ENCODE measurements at places on chromosomes 3 and 15. TPM values are rescaled to one million over a fixed set of nuclear protein-coding genes. Genes with fewer than 3 reads are reported as not detected.

DNA sequence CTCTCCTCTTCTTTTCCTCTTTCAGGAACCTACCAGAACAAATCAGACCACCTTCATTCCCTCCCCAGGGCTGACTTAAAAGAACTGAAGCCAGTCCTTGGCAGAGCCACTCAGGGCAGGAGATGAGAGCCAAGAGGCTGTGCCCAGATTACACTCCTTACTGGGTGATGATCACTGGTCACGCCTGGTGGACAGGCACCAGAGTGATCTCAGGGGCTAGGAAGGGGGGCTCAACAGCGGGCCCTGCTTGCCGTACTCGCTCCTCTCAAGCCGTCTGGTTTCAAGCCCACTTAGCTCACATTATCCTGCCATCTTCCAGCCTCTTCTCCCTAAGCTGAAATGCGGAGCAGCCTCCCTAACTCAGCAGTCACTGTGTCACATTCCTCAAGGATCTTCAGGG lies 1.7 kb upstream of the FAH start:
- no peak for DNase-seq

GRCh38 chr3:117499189-117499870 lies 789.8 kb downstream of the TUSC7 start:
- no peak for DNase-seq

The RYR3 gene
- total RNA-seq, result not detected

- DNase-seq, result no peak
Measured at GRCh38 chr3:184716622-184717398, 4.9 kb upstream of the MAGEF1 start.

The EXD1 gene
- total RNA-seq, result not detected

DNA sequence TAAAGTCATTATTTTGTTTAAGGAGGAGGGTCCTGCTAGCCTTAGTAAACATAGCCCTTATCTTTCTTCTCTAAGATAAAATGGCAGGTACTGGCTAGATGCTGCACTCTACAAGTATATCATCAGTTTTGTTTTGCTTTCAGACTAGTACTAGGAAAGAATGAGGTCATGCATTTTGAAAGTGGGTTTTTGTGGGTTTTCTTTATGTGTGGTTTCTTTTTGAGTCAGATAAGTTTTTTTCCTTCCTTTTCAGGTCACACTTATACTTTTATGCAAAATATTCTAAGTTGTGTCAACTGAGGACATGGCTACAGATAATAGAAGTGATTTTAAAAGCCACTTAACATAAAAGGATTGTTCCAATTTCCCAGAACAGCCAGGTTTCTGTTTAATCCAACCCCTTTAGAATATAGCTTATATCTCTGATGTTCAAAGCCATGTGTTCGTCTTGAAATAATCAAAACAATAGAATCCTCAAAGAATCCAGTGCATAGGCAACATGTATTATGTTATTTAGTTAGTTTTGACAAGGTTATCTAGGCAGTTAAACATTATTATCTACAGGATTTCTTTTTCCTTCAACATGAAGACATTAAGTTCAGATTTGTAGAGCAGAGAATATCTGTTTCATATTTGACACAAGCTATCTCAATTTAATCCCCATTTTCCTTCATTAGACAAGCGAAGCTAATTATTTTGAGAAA lies 406.2 kb downstream of the RBMS3 start:
- DNase-seq, result no peak

DNA sequence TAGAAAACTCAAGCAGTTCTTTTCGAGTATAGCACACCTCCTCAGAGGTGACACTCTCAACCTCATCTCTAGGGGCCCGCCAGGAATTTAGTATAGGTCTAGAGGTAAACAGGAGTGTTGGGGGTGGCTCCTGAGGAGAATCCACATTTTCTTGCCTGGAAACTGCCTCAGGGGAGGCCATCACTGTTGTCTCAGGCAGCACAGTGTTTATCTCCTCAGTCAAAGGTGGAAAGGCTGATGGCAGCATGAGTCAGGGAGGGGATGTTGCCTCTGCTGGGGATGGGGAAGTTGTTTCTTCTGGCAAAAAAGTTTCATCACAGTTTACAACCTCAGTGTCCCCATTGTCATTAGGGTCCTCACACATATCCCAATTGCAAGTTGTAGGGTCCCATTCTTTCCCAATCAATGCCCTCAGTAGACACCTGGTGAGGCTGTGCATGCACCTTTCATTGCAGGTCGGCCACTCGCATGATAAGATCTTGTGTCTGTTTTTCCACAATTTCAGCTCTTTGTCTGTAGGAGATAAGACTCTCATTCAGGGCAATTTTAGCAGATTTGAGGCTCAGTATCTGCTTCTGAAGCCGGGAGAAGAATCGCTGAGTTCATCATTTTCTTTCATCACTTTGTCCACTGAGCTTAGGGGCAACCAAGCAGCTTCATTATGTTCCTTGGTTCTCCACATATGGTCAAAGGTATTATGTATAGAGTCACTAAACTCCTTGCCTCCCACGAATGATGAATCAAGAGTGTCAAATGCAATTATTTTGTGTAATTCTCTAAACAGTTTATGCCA lies 25.8 kb downstream of the NAALADL2 start:
- DNase-seq, result no peak

DNA sequence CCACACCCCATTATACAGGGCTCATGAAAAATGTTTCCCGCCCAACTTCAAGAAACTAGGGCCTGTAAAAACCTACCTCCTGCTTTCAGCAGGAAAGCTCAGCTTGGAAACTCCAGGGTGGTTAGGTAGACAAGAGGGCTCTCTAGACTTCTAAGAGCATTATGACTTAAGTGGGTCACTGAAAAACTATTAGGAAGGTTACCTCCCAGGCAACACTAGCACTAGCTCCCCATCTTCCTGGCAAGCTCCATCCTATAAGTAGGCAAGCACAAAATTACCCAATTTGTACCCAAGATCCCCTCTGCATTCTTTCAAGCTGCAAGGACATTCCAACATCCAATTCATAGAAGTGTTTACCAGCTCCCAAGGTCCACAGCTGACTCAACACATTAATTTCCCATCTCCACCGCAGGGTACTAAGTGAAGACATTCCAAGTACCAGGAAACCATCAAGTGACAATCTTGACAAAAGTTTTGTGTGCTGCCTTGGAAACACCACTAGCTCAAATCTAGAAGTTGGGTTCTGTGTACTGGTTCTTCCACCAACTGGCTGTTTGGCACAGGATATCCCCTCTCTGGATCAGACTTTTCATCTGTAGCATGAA lies 46.9 kb downstream of the WNT5A start:
- no peak for DNase-seq

The LPCAT4 gene
- total RNA-seq, result 68.1 TPM

The CLPX gene
- total RNA-seq, result 54.5 TPM

DNA sequence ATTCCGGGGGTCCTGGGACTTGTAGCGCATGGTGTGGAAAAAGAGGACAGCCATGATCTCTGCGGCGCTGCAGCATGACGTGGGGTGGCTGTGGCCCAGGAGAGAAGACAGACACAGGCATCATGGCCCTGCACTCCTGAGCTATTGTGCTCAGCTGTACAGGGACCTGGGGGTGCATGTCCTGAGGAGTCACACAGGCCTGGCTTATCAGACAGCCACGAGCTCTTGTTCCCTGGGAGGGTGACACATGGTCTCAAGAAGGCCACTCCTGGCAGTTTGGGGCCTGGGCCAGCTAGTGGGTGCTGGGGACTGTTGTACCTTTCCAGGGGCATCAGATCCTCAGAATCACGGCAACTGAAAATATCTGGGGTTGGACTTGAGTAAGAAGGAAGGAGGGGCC lies 13.7 kb downstream of the TKT start:
- DNase-seq, result no peak

DNA sequence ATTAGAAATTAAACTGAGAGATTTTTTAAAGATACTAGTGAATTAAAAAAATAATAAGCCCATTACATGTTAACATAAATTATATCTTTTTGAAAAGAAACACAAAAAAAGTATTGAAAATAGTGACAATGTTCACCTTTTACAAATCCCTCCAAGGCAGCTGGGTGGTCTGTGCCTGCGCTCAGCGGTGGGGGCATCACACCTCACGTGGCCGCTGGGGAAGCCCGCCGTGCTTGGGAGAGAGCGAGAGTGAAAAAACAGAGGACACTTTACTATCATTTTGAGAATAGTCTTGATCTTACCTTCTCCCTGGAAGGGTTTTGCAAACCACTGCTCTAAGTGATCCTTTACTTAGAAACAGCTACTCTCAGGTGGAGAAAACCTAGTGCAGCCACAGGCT lies 76.9 kb downstream of the CRTC3 start:
- DNase-seq, result no peak

The ABHD5 gene
- 12.1 TPM for total RNA-seq

DNA sequence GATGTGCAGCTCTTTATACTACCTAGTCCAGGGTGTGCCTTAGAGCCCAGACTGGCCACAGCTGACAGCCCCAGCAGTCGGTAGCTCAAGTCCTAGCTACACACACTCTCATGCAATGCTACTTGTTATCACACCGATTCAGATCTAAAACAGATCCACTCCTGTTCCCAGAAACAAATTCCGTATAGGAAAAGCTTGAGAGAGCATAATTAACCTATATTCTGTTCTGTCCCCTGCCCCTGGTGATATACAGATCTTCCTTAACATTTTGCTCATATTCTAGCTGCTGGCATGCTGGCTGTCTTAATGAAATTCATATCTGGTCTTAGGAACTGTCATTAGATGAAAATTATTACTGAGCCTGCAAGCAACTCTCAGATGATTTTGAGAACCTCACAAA lies 204.3 kb downstream of the SOX2 start:
- no peak for DNase-seq

GRCh38 chr15:92505611-92506010 lies 111.9 kb downstream of the ST8SIA2 start:
- no peak for DNase-seq

- no peak for DNase-seq
Measured at GRCh38 chr3:197701841-197702240, 34.9 kb downstream of the RUBCN start.

- DNase-seq, result no peak
Measured at GRCh38 chr3:55923626-55924025, 436.5 kb upstream of the WNT5A start.

DNA sequence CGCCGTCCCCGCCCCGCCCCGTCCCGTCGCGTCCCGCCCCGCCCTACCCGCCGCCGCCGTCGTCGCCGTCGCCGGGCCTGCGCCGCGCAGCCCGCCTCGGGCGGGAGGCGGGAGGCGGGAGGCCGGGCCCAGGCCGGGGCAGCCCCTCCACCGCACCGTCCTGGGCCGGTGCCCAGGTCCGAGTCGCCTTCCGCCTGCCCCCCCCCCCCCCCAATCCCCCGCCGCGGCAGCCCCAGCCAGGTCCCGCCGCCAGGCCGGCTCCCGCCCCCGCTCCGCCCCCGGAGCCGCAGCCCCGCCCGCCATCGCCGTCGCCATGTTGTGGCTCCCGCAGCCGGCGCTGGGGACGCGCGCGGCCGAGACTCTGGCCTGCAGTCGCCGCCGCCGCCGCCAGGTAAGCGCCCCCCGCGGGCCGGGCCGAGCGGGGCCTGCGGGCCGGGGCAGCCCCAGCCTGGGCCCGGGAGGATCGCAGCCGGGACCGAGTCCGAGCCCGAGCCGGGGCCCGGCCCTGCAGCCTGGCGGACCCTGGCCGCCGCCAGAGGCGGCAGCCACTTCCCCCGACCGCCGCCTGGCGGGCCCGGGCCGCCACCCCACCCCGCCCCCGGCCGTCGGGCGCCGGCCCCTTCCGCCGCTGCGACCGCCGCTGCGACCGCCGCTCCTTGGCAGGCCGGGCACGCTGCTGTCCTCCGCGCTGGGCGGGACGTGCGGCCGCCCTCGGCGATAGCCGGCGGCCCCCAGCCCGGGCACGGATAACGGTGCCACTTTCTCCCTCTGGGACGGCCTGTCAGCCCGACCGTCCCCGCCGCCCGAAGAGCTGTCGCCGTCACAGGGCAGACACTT lies at the start of gene ZNF592:
TSS of gene ZNF592 (plus strand) at position 319 of the 837 bp plus-strand sequence. CDS start 34,084 bp downstream, outside the sequence.
- peak; percentile 90 for DNase-seq

DNA sequence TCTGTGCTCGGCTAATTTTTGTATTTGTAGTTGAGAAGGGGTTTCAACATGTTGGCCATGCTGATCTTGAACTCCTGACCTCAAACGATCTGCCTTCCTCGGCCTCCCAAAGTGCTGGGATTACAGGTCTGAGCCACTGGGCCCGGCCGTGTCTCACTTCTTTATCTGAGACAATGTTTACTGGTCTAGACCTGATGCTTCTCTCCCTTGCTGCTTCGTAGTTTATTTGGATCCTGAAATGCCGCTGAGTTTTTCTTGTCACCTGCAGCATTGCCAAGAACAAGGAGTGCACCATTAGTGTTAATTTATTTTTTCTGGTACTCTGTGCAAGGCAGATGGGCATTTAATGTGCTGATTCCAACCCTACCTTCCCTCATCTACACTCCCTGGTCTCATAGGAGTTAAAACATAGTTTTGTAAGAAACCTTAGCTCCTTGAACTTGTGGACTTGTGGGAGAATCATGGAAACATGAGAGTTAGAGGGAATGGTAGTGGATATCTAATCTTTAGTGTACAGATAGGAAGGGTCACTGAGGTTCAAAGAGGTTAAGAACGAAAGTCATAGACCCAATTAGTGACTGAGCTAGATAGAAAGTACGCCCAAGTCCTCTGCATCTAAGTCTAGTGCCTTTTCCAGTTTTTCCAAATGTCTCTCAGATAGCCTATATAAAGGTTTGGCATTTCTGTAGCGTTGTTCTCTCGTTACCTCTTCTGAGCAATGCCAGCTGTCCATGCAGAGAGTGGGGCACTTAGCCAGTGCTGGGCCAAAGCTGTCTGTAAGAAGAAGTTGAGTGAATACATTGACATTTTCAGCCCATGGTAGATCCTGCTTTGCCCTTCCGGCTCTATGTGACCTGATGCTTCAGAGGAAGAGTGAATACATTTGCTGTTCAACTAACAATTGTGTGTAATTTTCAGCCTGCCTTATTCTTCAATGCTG lies 244.1 kb downstream of the LPP start:
- no peak for DNase-seq

GRCh38 chr3:192843119-192843518 lies 74.5 kb downstream of the MB21D2 start:
- no peak for DNase-seq

GRCh38 chr15:26981492-26981891 lies 10.5 kb downstream of the GABRG3 start:
- DNase-seq, result no peak

GRCh38 chr3:149340310-149340933 lies 7.0 kb upstream of the TM4SF18 start:
- DNase-seq, result no peak

The B4GALT4 gene
- 21.9 TPM for total RNA-seq

DNA sequence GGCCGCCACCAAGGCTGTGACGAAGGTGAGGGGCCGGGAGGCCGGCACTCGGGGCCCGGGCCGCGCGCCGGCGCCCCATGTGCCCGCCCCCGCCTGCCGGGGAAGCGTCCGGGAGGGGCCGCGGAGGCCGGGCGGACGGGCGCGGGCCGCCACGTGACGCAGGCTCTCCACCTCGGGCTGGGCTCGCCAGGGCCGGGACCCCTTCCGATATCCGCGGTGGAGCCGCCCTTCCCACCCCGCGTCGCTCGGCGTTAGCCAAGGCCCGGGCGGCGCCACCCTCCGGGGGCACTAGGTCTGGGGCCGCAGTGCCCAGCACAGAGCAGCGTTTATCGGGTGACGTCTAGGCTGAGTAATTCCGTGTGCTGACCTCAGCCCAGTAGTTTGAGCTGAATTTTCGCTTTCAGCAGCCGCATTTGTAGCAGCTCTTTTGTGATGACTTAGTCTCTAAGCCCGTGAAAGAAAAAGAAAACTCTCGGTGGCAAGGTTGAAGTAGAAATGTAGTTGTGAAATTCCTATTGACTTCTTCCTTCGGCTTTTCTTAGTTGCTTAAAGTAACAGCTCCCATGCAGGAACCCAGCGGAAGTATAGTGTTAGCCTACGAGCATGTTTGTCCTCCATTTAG lies 885 bp downstream of the CDV3 start:
- DNase-seq, result peak; percentile 82

GRCh38 chr3:149414557-149415231 lies 37.2 kb upstream of the TM4SF1 start:
- DNase-seq, result no peak

- DNase-seq, result no peak
Measured at GRCh38 chr3:112871735-112872134, 25.1 kb upstream of the CD200R1L start.

Data from B cell (primary cell).